GM04504 (cell line): ENCODE measurements at places on chromosomes 12 and 14.

- no peak for DNase-seq
These were observed 488.9 kb downstream of the MDGA2 start for GRCh38 chr14:47186486-47186885.

- DNase-seq, result no peak
These were observed 92.8 kb upstream of the ETV6 start for GRCh38 chr12:11556682-11557081.

DNA sequence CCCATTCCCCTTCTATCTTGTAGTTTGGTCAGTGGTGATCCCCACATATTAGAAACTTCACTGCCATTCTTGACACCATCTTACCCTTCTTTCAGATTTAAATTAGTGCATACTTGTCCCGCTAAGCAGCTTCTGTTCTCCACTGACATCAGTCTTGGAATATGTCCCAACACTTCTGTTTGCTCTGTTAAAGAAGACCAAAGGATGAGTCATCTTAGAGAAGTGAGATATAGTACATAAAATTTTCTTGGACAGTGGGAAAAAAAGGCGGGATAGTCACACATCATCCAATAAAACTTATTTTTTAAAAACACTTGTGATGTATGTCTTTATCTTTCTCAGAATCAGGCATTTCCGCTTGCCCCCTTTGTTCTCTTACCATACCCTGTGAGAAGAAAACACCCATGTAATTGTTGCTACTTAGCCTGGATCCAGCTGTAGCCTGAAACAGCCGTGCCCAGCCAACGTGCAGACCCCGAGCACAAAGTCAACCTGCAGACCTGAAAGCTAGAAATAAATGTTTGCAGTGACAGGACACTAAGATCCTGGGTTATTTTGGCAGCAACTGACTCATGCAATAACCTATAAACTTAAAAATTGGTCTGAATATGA, 100.1 kb upstream of the PDE3A start:
- no peak for DNase-seq

- DNase-seq, result no peak
These were observed 15.6 kb downstream of the HIP1R start for GRCh38 chr12:122850695-122851350.

DNA sequence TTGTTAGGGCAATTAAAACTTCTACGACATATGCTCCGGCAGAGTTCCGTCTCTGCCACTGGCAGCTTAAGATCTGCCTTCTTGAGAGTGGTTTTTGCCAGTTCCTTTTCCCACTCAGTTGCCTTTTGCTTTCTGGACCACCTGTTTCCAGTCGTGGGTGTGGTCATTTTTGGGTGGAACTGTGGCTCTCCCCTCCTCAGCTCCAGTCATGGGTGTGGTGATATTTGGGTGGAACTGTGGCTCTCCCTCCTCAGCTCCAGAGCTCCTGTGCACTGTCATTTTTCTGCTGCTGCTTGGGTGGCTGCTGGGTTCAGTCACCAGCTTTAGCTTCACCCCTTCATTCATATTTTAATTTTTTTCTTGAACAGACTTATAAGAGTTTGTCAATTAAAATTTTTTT, 25.3 kb downstream of the WDR20 start:
- DNase-seq, result no peak

GRCh38 chr12:124242529-124243065, 52.3 kb upstream of the RFLNA start:
- no peak for DNase-seq

GRCh38 chr12:14213542-14213941, 151.9 kb upstream of the ATF7IP start:
- no peak for DNase-seq

GRCh38 chr12:46562625-46563225, 190.2 kb upstream of the SLC38A2 start:
- DNase-seq, result peak; percentile 62

GRCh38 chr12:59632408-59632807, 36.6 kb downstream of the SLC16A7 start:
- no peak for DNase-seq

- no peak for DNase-seq
These were observed 1.9 kb upstream of the MYF5 start for GRCh38 chr12:80714846-80715245.

GRCh38 chr14:71165121-71166031, 258.1 kb downstream of the PCNX1 start:
- DNase-seq, result no peak

- DNase-seq, result no peak
These were observed 88.7 kb downstream of the ACADS start for GRCh38 chr12:120814203-120814902.

DNA sequence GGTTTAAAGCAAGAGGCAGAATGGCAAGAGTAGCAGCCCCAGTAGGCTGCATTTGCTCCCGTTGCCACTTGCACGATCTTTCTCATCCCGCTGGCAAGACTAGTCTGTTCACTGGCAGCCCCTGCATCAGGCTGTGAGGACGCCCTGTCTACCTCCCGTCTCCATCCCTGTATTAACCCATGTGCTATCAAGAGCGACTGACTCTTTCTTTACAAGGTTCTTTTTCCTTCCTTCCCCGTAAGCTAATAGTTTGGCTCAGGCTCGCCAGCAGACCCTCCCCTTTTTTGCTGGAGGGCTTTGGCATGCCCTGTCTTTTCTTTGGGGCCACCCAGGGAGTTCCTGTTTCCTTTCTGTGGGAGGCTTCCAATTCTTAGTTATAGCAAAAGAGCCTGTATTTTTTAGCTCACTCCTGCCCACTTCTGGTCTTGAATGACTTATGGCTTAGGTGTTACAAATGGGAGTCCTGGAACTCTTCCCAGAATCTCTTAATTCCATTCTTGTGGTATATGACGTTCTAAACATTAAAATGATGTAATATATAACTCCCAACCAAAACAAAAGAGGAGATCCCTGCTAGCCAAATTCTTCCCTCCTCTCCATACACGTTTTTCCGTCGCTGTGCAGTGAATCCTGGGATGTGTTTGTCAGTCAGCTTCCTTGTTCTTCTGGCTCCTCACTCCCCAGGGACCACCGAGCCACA, 149.0 kb downstream of the PRKCH start:
- peak; percentile 71 for DNase-seq

DNA sequence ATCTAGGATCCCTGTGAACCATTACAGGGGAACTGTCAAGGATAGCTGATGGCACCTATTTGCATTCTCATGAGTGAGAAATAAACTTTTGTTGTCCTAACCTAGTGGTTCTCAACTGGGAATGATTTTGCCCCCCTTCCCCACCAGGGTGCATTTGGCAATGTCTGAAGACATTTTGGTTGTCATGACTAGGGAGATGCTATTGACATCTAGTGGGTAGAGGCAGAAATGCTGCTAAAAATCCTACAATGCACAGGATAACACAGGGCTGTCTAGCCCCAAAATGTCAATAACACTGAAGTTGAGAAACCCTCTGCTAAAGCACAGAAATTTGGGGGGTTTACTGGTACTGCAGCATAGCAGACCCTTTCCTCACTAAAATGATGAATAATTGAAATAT, 140.9 kb upstream of the SRRM4 start:
- DNase-seq, result no peak

DNA sequence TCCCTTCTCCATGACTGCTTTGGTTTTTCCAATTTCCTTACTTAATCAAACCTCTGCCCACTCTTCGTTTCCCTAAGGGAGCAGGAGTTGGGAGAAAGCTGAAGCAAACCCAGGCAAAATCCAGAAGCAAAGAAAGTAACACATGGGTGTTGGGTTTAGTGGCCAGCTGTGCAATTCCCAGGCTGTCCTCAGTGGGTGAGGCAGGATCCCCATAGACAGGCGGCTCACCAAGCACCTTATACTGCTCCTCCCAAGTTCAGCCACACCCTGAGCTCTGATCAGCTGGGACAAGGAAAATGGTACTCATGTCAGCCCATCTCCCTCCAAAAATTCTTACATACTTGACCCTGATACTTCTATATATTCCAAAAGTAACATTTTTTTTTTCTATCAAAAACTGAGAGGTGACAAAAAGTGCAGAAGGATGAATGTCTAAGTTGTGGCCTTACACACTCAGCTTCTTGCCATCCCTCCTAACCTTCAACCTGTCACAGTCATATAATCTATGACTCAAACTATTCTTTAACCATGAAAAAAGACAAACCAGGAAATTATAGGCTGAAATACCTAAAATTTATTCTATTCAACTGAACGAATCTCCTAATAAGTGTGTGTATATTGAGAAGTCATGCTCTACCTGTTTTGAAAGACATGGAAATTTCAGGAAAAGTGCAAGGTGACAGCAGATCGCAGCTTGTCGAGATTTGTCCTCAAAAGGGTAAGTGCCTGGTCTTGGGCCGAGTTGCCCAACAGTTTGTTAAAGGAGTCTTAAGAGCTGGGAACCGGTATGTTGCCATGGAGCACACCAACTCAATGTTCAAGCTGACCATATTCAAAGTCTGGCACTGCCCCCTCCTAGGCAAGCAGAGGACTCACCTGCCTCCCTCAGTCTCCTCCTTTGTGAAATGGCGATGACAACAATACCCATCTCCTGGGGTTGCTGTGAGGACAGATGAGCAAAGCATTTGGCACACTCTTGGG, 17.6 kb upstream of the ZFP36L1 start:
- no peak for DNase-seq

GRCh38 chr12:109625131-109625559, 51.6 kb downstream of the MVK start:
- peak; percentile 40 for DNase-seq

DNA sequence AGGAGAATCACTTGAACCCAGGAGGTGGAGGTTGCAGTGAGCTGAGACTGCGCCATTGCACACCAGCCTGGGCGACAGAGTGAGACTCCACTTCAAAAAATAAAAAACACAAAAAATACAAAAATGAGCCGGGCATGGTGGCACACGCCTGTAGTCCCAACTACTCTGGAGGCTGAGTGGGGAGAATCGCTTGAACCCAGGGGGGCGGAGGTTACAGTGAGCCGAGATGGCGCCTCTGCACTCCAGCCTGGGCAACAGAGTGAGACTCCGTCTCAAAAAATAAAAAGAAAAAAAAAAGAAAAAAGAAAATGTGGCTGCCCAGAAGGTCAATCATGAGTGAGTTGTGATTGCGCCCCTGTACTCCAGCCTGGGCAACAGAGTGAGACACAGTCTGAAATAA, 9.2 kb downstream of the DNAJC22 start:
- no peak for DNase-seq

GRCh38 chr12:76029982-76030340, 1.6 kb downstream of the PHLDA1 start:
- no peak for DNase-seq

DNA sequence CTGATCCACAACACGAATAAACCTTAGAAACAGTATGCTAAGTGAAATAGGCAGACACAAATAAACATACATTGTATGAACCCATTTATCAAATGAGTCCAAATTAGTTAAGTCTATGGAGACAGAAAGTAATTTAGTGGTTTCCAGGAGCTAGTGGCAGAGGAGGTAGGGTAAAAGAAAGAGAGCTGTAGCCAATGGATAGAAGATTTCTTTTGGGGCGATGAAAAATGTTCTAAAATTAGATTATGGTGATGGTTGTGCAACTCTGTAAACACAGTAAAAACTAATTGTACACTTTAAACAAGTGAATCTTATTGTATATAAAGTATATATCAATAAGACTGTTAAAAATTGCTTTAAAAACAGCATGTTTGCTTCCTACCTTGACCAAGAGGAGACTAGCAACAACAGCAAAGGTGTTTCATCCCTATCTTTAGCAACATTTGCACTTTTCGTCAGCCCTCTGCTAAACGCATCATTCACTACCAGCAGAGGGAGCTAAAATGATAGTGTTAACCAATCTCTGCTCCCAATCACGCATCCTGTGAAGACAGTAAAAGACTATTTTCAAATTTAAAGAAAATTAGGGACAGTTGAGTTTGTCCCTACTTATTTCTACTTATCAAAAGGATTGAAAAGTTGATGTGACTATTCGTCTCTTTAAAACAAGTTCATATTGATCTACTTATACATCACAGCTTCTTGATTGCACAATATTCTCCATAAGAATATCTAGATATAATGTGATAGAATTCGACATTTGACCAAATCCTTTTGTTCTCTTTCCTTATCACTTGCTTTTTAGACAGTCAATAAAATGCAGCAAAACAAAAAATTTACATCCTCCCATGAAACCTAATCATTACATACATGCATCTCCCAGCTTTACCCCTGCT, 24.0 kb upstream of the LGR5 start:
- peak; percentile 25 for DNase-seq

DNA sequence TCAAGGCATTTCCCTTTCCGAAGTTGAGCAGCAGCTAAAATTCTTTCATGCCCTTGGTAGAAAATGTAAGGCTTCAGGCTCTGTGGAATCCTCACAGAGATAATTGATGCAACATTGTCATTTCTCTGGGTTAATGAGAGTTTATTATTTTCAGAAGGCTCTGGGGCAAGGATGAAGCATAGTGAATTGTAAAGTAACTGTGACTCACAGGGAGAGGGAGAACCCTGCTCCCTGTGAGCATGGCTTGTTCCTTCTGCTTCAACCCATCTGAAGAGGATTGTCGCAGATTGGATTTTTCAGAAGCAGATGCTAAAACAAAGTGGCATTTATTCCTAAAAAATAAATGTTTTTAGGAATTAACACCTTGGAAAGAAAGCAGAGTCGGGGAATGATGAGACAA, 41.2 kb downstream of the APOBEC1 start:
- no peak for DNase-seq

DNA sequence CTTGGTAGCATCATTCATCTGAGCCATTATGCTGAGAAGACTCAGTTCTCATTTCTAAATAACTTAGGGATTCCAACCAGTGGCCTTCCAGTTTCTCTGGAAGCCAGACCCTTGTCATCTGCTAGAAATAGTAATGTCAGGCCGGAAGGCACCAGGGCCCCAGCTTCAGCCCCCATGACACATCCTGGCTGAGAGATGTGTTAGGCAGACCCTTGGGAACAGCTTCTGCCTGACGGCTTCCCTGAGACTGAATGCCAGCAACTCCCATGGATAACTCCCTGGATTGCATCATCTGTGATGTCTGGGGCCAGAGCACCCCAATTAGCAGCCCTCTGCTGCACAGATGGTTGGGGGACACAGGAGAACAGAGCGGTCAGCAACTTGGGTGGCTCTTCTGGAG, 583.5 kb upstream of the TBX3 start:
- no peak for DNase-seq

DNA sequence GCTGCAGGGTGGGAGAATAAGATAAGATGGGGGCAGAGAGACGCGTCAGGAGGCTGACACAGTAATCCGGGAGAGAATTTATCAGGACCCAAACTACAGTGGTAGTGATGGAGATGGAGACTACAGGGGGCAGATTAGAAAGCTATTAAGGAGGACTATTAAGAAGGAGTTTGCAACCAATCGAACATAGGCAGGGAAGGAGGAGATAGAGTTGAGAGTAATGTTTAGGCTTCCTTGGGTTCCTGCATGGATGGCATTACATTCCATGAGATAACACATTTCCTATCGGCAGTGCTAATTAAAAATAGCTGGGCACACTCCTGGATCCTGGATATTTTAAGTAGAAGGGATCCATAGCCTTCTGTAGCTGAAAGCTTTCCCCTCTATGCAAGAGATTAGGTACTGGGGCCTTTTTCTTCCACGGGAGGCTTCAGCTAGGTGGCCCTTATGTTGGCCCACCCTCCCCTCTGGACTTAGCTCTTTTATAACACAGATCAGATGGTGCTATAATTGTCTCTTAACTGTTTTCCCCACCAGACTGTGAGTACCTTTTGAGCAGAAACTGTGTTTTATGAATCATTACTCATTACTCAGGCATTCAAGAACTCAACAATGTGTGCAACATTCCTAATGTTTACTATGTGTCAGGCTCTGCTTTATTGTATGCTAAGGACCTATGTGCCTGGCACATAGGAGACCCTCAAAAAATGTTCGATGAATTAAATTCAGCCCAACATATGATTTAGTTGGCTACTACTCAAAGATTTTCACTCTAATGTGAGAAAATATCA, 113.0 kb downstream of the RMST start:
- DNase-seq, result no peak
